Right forelimb (tissue), 1 donor: ENCODE measurements at places on chromosomes 2 and 18.

DNA sequence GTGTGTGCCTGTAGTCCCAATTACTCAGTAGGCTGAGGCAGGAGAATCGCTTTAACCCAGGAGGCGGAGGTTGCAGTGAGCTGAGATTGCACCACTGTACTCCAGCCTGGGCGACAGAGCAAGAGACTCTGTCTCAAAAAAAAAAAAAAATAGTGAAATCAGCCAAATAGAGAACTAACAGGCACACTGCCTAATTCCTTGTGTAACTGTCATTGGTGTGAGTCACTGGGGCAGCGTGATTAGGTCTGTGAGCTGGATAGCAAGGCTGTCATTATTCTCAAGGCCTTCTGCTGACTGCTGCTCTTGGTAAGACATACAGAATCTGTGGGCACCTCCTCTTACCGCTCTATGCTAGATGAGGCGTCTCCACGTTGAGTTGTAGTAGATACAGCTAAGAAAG lies 270.3 kb downstream of the NEDD4L start:
- DNase-seq, result no peak

- no peak for DNase-seq
Measured at GRCh38 chr2:217866457-217866856, 136.3 kb downstream of the TNS1 start.

- DNase-seq, result no peak
Measured at GRCh38 chr18:9941660-9942059, 27.8 kb downstream of the VAPA start.

DNA sequence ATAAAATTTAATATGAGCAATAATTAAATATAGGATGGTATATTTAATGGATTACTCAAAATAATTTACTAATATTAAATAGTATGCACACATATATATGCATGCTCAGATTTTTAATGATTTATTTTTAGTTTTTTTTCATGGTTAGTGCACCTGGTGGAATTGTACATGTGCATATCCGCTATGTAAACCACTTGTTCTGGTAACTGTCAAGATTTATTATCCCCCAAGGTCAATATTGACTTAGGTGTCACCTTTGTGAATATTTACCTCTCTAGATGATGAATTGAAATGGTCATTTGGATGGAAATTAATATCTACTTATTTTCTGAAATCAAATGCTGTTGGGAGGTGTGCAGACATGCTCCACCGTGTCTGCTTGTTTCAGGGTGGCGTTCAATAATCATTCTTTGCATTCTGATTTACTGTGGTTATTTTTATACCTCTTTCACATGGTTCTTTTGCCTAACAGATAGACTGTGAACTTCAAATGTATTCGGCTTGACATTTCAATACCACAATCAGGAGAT lies 14.7 kb downstream of the CNTNAP5 start:
- DNase-seq, result no peak

DNA sequence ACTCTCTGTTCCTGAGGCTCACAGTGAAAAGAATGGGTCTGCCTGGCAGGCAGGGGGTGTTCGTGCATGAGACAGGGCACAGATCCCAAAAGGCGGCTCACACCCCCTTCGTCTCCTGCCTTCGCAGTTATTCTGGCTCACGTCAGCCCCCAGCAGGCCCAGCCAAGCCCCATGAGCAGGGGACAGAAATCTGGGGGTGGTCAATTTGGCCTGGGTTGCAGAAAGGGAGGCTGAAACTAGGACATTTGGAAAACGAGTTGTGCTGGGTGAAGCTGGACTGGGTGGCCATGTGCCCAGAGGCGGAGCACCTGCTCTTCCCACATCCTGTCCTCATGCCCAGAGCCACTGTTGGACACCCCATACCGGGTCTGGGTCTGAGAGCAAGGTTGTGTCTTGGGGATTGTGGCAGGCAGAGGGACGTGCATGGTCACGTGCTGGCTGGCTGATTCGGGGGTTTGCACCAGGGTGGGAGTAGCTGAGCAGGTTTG lies 99.0 kb upstream of the MCFD2 start:
- no peak for DNase-seq
